ENCODE measurements at places on chromosomes 6 and 20. TPM values are rescaled to one million over a fixed set of nuclear protein-coding genes. Genes with fewer than 3 reads are reported as not detected.

- DNase-seq = no peak
Observed at GRCh38 chr6:152461556-152461955, 175.6 kb downstream of the SYNE1 start.

GRCh38 chr6:53985366-53985765 lies 125.9 kb upstream of the MLIP start:
- DNase-seq = no peak

GRCh38 chr6:6703699-6704098 lies 115.2 kb downstream of the LY86 start:
- DNase-seq = no peak

DNA sequence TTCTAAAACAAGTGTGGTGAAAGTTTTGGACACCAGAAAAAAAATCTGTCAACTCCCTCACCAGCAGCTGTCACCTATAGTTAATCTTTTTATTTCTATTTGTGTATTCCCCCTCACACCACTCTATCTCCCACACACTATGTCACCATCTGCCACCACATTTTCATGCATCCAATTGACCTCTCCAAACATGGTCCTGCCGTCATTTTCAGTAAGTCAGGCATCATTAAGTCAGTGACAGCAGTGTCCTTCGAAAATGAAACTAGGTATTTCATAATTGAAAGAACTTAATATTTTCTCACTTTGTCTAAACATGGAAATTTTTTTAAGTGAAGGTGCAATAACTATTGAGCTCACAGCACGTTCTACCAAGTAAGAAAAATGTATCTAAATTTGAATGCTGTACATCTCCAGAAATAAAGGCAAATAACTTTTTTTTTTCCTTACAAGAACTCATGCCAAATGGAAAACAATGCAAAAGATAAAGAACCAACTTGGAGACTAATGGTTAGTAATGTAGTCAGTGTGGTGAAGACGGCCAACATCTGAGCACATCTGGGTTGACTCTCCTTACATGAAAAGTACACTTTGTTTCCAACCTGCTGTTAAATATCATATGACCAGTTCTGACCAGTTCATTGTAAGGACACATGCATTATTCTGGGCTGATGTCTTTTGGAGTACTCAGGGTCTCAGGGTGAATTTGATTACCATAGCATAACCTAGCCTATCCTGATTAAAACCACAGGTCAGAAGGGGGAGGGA lies 623.3 kb upstream of the MANEA start:
- DNase-seq = no peak

Gene SPTLC3
- total RNA-seq = 0.21 TPM

Gene ZNF165
- 5.7 TPM for total RNA-seq

Gene CST7
- total RNA-seq = not detected

Data from endodermal cell (in vitro differentiated cells).